ENCODE measurements at places on chromosomes 16 and 17.
A peak's percentile ranks its signal among the peaks of the same experiment; 100 is the strongest.

- DNase-seq: no peak
Measured at GRCh38 chr17:27980043-27980442, 62.4 kb upstream of the NLK start.

DNA sequence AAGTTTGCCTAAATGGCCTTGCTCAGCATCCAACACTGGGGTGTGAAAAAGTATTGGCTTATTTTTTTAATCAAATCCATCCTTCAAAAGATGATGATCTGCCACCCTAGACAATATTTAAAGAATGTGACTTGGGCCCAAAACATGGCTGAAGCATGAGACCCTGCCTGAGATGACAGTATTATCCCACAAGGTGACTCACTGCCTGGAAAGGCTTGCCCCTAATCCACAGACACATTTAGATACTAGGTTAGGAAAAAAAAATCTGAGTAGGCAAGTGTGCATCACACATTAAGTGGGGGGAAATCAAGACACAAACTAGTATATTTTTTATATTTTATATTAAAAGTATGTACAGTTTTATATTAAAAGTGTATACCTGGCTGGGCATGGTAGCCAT, 38.4 kb downstream of the TOM1L2 start:
- DNase-seq: no peak

DNA sequence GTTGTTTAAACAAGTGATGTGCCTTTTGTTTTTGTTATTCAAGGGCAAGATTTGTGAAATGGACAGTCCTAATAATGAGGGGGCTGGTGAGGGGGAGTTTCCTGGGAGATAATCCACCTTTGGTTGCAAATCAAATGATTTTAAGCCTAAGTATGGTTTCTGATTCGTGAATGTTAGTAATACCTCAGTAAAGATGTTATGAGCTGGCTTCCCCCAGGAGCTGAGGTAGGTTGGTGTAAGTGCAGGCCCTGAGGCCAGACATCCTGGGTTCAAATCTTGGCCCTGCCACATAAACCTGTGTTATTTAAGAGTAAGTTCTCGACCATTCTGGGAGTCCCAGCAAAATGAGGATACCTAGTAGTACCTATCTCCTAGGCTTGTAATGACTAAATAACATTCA, 1.5 kb downstream of the SNX29 start:
- DNase-seq: no peak

DNA sequence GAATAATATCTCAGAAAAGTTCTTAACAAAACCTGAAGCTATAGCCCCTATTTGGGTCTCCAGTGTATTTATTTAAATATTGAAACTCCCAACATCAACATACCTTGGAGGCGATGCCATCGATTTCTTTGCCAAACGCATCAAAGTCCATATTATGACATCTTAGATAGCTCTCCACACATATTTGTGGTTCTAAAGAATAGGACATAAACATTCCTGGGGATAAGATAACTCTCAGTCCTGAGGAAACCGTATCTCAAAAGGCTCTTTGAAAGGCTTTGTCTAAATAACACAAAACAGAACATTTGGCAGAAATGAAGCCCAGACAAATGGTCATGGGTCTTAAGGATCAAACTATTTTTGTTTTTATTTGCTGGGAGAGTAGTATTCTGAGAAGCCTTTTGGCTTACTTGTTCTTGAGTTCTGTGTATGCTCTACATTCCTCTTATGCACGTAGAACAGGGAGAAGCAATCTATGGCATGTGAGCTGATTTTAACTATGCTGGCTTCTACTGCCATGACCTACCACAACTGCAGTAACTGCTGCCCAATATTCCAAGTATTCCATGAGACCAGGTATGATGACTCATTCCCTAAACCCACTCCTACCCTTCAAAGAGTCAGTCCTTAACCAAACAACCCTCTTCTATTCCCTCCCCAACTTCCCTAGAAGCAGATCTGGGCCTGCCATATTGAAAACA, 279.0 kb upstream of the ZFHX3 start:
- no peak for DNase-seq

DNA sequence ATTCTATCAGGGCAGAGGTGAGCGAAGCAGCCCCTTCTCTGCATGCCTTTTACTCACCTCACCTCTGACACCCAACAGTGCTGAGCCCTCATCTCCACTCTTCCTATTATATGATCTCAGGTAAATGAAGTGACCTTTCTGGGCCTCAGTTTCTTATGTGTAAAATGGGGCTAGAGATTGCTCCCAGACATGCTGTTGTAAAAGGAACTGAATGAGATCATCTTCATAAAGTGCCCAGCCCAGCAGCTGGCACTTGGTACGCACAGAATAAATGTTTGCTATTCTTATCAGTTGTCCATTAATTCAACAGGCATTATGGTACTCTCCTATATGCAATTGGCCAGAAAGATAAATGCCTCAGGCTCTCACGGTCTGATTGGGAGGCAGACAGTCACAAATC, 4.5 kb upstream of the GALK1 start:
- no peak for DNase-seq

DNA sequence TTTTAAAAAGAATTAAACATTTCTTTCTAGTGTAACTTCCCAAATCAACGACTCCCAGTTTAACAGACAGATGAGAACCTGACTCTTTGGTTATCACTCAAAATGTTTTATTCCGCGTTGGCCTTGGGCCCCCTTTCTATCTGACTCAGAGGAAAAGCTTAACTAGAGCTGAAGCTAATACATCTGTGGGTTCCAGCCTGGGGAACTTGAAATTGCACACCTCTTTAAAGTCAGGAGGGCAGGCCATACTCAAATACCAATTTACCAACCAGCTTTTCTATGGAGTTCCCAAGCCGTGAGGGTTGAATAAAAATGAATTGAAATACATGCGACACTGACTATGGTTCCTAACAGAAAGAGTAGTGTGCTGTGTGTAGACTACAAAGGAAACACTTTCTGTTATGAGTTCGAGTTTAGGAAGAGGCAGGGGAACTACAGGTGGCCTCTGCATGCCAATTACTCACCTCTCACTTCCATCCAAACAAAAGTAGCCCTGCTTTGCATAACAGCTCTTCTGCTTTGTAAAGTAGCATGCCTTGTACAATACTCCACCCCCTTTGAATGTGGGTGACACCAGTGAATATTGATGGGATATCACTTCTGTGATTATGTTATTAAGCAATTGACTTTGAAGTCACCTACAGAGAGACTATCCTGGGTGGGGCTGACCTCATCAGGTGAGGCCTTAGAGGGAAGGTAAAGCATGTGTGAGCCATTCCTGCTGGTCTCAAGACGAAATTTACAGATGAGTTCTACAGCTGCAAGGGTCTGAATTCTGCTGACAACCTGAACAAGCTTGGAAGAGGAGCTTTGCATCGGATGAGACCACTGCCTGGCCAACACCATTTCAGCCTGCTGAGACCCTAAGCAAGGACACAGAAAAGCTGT, 92.1 kb downstream of the WDR59 start:
- no peak for DNase-seq

DNA sequence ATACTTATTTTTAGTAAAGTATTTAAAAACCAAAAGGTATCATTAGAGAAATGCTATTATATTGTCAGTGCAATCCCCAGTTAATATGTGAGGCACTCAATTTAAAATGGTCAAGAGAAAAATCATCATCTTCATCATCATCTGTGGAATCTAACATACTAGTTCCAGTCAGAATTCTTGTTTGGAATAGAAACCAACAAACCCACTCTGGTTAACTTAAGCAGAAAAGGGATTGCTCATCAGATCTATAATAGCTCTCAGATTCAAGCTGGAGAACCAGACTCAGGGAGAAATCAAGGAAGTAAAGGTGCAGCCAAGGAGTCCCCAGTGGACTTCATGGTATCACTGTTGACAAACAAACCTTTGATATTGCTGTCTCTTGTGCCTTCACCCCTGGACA, 43.7 kb upstream of the KCNJ16 start:
- DNase-seq: no peak

GRCh38 chr17:82545071-82545462, 25.5 kb downstream of the FOXK2 start:
- no peak for DNase-seq

DNA sequence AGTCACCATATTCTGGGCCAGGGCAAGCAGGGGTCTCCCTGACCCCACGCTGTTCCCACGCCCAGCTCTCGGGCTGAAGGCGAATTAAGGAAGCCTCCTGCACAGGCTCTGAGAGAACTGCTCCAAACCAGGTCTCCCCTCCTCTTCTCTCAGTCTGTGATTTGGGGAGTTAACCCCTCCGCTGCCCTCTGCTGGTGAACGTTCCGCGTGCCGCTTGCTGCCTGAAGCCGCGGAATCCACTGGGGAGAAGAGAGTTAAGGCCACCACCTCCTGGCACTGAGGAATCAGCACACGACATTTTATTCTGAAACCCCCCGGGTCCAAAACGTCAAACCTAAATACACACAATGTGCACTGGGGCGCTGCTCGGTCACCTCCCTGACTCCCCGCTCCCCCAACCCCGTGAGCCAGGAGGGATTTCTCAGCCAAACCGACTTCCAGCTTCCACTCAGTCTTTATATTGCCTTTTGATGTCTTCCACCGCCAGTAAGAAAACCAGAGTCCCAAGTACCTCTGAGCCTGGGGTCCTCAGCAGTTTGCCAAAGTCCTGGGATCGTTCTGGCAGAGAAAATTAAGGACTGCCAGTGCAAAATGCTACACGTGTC, 54.4 kb upstream of the RCVRN start:
- no peak for DNase-seq

DNA sequence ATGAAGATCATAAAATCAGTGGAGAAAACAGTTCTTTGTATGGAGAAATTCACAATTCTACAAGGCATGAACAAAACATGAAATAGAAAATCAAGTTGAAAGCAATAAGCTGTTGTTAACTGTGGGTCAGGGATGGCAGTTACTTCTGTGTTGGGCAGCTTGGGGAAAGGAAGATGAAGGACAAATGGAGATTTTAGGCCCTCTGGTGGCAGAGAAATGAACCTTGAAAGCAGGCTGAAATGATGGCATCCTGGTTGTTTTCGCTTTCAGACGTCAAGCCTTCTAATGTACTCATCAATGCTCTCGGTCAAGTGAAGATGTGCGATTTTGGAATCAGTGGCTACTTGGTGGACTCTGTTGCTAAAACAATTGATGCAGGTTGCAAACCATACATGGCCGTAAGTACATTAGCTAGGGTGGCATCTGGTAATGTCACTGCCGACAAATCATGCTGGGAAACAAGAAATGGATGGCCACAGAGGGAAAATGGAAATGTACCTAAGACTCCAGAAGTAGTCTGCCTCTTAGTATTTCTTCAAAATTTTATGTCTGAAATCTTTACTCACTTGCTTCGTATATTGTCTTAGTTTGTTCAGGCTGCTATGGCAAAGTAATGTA, 108.9 kb downstream of the MAP2K6 start:
- peak; percentile 35 for DNase-seq

- no peak for DNase-seq
Measured at GRCh38 chr17:63504261-63504660, 18.9 kb upstream of the KCNH6 start.

DNA sequence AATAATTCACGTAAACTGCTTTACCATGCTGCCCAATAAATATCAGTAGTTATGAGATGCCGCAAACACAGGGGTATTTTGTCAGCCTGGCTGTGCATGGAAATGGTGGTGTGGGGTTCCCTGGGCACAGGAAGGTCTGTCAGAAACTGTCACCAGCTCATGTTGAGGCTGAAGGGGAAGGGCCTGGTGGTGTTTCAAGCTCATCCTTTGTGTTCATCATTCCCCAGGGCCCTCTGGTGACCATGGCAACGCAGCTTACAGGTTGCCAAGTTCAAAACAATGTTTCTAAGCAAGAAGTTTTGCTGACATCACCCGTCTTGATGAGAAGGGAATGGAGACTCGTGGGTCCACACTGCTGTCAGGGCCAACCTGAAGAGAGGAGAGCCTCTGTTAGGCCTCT, 348.9 kb upstream of the C16orf82 start:
- no peak for DNase-seq

GRCh38 chr17:75394332-75394918, 11.1 kb downstream of the GRB2 start:
- no peak for DNase-seq

DNA sequence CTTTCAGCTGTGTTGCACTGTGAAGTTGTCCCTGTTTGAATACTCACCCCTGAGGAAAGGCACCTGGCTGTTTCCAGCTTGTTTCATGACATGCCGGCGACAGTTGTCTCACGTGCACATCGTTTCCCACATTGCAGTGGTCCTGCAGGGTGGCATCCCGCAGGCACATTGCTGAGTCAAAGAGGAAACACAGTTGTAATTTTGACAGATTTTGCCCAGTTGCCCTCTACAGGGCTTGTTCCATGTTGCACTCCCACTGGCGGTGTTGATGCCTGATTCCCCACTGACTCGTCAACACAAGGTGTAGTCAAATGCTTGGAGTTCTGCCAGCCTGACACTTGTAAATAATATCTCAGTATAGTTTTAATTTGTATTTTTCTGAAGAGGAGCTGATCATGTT, 23.8 kb downstream of the EPN2 start:
- peak; percentile 83 for DNase-seq

GRCh38 chr16:78286065-78286464, 186.6 kb downstream of the WWOX start:
- DNase-seq: no peak

DNA sequence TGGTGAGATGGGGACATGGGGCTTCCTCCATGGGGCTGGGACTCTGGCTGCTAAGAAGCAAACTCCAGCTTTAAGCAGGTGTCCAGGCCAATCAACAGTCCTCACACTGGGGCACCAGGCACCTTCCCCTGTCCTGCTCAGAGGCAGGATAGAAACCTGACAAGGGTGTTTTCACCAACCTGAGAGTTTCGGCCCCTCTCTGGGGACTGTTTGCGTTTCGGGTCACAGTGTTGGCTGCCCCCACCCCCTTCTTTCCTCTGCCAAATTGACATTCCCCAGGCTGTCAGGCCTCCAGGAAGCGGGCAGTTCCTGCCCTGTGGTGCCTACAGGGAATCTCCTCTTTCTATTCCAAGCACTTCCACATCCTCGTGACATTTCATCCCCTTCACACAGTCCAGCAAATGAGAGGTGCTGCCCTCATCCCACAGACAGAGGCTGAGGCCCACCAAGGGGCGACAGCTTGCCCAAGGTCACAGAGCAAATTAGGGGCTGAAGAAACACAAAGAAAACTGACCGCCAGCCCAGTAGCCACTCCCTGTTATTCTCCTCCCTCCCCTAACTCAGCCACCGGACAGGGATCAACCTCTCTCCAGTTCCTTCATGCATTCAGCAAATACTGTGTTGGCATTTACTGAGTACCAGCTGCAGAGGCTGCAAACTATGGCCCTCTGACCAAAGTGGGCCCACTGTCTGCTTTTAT, 38.0 kb downstream of the MMP15 start:
- no peak for DNase-seq

GRCh38 chr16:77404775-77405174, 30.1 kb downstream of the ADAMTS18 start:
- DNase-seq: no peak

GRCh38 chr17:41972571-41973407, 6.2 kb downstream of the CNP start:
- no peak for DNase-seq
